Kidney tubule cell (primary cell): ENCODE measurements at places on chromosomes 12 and 14.

DNA sequence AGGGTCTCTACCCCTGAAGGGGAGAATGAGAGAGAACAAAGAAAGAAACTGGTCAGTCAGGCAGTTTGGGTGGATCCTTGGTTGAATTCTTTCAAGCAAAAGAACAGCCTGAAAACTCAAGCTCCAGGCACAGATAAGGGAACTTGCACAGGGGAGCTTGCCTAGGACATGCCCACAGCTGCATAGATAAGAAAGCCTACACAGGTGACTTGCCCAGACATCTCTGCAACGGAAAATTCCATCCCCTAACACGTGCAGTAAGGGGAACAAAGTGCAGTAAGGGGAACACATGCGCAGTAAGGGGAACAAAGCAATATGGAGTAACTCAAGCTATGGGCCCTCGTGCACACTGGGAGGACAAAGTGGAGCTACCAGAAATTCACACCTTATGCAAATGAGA lies 540.1 kb upstream of the MIS18BP1 start:
- DNase-seq: no peak

GRCh38 chr12:63844391-63845341 lies at the start of gene SRGAP1:
Gene SRGAP1, plus strand, starts transcription at chr12:63844700. Its CDS starts 117 bp downstream, at chr12:63844817.
- peak; percentile 73 for DNase-seq

DNA sequence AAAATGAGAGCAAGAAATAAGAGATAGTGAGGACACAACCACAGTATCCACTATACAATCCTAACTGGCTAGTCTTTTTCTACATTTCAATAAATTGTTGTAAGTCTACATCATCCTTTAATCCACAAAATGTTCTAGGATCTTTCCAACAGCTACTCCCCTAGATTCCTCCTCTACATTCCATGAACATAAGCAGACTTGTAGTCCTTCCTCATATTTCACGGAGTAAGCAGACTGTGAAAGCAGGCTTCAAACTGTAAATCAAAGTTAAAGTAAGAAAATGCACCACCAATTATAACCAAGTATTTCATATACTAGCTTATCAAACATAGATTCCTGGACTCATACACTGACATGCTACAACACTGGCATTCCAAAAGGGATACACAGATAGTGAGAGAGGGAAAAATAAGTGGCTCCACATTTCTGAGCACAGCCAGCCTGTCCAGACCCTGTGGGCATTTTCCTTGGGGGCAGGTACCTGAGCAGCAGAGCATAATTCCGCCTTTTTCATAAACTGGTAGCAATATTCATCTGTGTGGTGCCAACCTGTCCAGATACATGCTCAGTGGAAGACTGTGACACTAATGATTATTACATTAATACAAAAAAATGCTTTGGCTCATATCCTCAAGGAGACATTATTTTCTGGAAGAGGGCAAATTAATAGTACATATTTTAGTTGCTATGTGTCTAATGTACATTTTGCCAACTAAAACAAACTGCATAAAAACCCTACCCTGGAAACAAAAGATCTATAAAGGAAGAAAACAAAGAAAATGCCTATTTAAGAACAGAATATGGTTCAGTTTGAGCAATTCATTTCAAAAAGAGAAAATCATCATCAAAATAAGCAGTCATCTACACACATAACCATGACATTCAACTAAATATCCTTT lies 113.3 kb upstream of the FSCB start:
- no peak for DNase-seq

DNA sequence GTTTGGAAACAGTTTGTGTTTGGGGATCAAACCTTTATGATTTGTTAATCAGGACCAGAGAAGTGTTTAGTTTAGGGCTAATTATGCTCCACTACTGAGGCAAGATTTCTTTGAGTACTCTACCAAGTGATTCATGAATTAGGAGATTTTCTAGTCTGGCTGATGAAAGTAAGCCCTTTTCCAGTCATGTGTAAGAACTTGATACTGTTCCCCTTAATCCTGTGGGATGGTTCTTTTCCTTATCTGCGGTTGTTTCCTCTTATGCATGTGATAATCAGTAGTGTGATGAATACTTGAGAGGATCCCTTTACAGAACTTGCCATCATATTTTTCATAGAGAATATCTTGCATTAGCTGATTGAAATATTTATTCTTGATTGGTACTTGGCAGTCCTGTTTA lies 42.1 kb downstream of the DYRK2 start:
- no peak for DNase-seq

DNA sequence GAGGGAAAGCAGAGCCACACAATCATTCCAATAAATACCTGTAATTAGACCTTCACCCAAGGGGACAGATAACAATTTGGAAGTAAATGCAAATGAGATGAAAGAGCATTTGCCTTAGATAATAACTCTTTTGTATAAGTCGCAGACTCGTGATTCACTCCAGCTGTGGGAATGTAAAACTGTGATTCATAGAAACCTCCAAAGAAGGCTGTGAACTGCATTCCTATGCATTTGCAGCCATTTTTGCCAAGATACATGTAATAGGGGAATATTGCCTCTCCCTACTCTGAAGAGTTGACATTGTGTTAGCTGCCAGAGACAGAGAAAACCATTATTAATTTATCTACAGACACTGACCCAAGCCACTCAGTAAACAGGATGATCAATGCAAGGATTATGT lies 181.9 kb upstream of the ARHGAP5 start:
- peak; percentile 29 for DNase-seq

DNA sequence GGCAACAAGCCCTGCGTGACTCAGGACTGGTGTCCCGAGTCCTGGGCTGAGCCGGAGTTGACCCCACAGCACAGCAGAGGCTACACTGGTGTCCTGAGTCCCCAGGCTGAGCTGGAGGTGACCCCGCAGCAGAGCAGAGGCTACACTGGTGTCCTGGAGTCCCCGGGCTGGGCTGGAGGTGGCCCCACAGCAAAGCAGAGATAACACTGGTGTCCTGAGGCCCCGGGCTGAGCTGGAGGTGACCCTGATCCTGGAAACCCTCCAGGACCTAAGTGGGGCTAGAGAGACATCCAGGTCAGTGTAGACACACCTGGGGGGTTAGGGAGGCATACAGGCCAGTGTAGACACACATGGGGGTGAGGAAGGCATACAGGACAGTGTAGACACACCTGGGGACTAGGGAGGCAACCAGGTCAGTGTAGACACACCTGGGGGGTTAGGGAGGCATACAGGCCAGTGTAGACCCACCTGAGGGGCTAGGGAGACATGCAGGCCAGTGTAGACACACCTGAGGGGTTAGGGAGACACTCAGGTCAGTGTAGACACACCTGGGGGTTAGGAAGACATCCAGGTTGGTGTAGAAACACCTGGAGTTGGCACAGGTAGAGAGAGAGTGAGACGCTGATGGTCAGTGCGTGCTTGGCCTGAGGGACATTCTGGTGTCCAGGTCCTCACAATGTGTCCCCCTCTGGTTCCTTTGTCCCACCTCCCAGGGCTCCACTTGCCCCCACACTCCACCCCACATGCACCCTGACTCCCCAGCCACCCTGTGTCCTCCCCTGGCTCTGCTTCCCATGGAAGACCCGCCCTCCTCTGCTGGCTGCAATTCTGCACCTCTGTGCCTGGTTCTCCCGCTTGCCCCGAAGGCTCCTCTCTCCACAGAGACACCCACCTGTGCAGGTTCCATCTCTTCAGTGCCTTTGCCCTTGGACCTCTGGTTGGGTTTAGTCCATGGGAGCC lies 321.6 kb upstream of the SFSWAP start:
- DNase-seq: no peak

GRCh38 chr12:101941306-101942249 lies 64.2 kb downstream of the DRAM1 start:
- no peak for DNase-seq

- no peak for DNase-seq
These were observed 96.6 kb downstream of the EMP1 start for GRCh38 chr12:13293096-13293495.

- DNase-seq: peak; percentile 84
These were observed 114.5 kb downstream of the RAD51B start for GRCh38 chr14:67934087-67934486.

DNA sequence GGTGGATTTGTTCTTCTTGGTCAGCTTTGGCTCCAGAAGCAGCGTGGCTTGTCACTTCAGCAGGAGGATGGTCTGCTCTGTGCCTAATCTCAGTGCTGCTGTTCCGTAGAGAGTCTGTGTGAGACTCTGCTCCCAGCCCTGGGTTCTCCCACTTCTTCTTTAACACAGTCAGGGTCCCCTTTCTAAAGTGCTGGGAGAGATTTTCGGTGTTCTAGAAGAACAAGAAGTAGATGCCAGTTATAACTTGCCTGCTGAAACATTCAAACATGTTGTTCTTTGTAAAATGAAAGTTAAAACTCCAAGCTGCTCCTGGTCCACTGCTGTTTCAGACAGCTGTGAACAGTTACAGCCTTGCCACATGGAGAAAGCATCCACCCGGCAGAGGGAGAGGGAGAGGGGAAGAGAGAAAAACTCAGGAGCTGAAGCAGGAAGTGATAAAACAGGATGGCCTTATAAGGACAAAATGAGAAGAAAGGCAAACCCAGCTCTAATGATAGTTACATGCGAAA lies 55.2 kb upstream of the CERS5 start:
- DNase-seq: peak; percentile 72

GRCh38 chr12:117118838-117119591 lies 19.8 kb upstream of the TESC start:
- no peak for DNase-seq

GRCh38 chr14:67228325-67228984 lies 12.8 kb upstream of the PALS1 start:
- DNase-seq: no peak

GRCh38 chr12:119869720-119870119 lies 7.4 kb downstream of the CIT start:
- peak; percentile 60 for DNase-seq

DNA sequence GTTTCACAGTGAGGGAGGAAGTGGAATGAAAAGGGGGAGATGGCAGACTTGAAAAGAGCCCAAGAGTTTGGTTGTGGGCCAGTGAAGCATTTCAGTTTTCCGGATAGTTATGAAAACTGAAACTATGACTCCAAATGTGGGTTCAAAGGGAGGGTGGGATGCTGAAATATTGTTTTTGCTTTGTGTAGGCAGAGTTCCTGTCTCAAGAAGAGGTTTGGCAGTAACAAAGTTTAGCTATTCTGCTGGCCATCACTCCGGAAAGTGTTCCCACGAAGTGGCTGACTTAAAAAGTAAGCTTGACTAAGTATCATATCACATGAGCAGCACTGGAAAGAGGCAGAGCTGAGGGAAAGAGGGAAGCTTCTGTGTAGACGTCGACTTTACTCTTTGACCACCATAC lies 85.2 kb downstream of the CAND1 start:
- DNase-seq: peak; percentile 14

DNA sequence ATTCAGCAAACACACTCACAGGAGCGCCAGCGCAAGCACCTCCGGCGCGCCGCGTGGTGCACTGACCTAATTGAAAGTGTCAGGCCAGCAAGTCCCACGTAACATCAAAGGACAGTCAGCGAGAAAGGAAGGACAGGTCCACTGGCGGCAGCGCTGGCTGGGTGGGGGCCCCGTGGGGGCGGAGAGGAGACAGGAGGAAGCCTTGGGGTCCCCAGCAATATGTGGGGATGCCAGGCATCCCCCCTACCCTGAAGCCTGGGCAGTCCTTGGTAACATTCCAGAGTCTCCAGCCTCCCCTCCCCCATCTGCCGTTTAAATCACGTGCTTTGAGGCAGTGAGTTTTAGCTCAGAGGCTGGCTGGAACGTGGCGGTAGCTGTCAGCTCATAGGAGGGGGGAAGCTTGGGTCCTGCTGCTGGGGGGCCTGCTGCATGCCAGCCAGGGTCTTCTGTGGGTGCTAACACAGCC lies 159.2 kb downstream of the CALM1 start:
- peak; percentile 17 for DNase-seq

DNA sequence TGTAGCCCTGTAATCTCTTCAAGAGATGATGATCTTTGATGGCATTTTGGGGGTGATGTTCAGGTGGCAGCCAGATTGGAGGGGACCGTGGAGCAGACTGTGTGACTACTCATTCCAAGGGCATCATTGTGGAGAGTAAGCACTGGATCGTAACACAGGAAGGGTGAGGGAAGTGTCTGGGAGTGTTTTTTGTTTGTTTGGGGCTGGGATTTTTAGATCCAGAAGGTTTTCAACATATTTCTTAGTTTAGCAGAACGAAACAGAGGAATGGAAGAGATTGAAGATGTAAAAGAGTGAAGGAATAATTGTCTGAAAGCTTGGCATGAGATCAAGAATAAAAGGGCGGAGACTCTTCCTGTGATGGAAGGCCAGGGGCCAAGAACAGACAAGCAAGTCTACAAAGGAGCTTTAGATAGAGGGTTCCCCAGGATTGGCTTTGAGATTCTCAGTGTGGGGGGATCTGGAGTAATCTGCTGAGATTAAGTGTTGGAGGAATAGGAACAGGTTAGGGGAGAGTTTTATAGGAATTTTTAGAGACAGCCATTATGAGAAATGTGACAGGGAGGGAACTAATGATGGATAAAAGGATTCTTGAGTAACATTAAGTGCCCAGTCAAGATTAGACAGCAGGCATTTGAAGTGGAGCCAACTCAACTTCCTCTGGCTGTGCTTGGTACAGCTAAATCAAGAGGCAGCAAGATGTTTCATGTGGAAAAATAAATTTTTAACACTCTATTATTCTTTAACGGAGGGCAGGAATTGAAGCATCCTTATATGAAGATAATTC lies 79.7 kb upstream of the REP15 start:
- DNase-seq: no peak

- DNase-seq: peak; percentile 15
These were observed 1.2 kb downstream of the CPSF6 start for GRCh38 chr12:69240631-69240995.

- DNase-seq: no peak
These were observed 2.2 kb downstream of the ORAI1 start for GRCh38 chr12:121628536-121628935.

DNA sequence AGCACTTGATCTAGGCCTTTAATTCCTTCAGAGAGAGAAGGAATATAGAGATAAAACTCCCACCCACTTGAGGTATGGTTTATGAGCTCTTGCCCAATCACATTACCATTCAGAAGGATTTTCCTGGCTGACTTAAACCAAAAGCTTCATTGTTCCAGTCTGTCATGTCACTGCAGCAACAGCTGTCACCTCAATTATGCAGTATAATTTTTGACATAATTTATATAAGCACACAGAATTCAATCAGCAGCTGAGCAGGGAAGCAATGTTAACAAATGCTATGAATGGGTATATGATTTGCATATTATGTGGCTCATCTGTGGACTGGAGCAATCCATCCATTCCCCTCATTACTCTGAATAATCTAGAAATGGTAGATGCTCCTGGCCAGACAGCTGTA lies 40.3 kb downstream of the CBX5 start:
- no peak for DNase-seq

DNA sequence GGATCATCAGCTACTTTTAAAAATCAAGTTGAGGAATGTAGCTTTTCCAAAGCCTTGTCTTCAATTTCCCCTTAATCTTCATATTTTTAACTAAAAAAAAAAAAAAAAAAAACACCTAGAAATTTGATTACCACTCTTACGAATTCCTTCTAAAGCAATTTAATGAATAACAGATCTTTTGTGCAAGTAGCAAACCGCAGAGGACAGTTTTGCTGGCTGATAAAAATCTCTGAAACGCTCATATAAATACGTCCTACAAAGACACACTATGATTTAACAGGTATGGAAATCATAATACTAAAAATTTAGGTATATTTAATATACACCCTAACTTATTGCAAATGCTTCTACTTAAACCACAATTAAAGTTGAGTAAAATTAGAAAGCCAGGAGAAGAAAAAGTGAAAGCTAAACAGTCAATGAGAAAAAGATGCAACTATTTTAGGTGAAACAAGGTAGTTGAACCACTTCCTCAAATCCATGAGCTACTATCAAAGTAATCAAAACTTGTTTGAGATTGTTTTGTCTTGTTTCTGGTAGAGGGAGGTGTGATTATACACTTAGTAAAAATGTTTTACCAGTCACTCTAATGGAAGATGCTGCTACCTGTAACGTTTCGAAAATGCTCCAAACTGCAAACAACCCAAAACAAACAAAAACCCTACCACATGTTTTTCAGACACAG lies 2.2 kb downstream of the PAWR start:
- DNase-seq: peak; percentile 35
